ENCODE measurements at places on chromosomes 7 and 10.

GRCh38 chr10:117462424-117462792 lies 80.1 kb upstream of the EMX2 start:
- DNase-seq, result no peak

- DNase-seq, result no peak
Observed at GRCh38 chr10:69786791-69787190, 14.9 kb upstream of the COL13A1 start.

GRCh38 chr10:78798976-78799730 lies 269.6 kb upstream of the ZMIZ1 start:
- DNase-seq, result peak; percentile 11

- DNase-seq, result peak; percentile 79
Observed at GRCh38 chr7:115005953-115006352, 84.1 kb downstream of the MDFIC start.

DNA sequence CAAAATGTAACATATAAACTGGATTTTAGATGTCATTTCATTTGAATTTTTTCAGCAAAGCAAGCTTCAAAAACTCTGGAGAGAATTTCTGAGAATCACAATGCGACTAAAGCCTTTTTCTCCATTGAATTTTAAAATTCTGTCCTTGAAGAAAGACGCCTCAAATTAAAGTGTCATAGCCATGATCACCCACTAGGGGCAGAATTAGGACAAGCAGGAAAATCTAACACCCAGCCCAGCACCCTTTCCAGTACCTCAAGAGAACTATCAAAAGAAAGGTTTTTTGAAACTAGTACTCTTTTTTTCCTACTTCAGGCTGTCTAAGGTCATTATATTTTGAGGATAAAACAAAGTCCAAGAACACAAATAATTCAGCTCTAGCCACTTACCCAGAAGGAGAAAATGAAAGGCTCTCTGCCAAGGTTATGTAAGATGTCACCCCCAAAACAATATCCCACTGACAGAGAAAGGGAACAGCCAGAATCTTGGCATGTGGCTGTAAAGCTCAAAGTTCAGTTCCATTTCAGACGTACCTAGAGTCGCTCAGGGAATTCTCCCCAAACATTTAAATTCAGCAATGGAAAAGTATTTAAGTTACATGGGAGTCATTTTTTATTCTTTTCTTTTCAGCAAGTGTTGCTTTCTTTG lies 299.4 kb downstream of the SNX13 start:
- peak; percentile 68 for DNase-seq

Data from NCI-H69 (cell line).